ENCODE measurements at places on chromosomes 5 and 9.

- no peak for DNase-seq
Measured at GRCh38 chr5:1923766-1924165, 41.0 kb upstream of the IRX4 start.

DNA sequence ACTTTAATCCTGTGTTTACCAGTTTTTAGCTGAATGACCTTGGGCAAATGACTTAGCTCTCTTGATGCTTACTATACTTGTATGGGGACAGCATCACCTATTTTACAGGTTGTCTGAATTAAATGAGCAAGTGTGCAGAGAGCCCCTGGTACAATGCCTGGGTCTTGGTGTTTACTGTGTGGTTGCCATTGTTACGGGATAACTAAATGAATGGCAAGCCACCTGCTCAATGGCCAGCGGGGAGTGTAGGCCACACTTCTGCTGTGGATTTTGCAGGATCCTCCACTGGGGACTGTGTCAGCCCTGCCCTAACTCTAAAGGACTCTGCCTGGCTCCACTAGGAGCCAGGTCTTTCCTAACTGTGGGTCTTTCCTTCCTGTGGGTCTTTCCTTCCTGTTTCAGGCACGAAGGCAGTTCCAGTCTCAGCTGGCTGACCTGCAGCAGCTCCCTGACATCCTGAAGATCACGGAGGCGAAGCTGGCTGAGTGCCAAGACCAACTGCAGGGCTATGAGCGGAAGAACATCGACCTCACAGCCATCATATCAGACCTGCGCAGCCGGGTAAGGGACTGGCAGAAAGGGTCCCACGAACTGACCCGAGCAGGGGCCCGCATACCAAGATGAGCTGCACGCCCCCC is 10.3 kb upstream of the GLE1 start:
- DNase-seq: no peak

- no peak for DNase-seq
Measured at GRCh38 chr5:17738446-17738845, 104.2 kb downstream of the TAF11L14 start.

DNA sequence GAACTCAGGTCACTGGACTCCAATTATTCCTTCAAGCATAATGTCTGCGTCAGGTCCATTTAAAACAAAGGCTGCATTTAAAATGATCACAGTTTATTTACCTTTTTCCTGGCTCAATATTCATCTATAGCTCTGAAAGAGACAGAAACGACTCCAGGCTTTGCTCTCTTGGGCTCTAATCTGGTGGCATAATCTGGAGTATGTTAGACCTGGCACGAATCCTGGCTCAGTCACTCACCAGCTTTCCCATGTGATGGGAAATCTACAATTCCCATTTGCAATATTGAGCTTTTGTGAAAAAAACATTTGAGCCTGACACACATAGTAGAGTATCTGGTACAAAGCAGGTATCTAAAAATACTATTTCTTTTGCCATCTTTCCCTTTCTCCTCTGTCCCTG is 155.8 kb downstream of the SEMA6A start:
- no peak for DNase-seq

DNA sequence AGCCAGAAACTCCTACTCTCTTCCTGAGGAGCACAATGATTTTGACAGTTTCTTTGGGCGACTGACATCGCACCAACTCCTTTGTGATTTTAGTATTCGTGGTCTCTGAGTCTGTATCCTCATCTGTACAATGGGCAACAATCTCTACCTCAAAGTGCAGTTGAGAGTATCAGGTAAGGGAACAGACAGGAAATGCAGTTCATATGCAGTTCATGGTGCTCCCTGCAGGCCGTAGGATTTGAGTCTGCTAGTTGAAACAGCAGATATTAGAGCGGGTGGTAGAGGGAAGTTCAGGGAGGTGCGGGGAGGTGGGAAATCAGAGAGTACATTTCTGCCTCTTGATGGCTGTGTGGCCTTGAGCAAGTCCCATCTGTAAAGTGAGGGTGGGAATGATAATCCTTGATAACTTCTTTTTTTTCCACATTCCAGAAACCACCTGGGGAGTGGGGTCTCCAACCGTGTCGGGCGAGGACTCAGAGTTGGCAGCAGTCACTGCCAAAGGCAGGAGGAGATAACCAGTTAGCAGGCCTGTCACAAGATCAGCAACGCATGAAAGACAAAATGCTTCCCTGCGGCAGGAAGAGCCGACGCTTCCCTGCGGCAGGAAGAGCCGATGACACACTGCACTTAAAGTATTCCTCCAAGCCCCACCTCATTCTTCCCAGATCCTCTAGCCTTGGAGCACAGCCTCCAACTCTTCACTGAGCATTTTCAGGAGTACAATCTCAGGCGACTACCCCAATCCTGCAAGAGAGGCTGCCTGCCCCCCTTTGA is 6.0 kb upstream of the NEK6 start:
- DNase-seq: no peak

GRCh38 chr5:84825606-84826005 is 440.9 kb upstream of the EDIL3 start:
- no peak for DNase-seq

GRCh38 chr5:159207222-159207685 is 2.1 kb downstream of the RNF145 start:
- no peak for DNase-seq

DNA sequence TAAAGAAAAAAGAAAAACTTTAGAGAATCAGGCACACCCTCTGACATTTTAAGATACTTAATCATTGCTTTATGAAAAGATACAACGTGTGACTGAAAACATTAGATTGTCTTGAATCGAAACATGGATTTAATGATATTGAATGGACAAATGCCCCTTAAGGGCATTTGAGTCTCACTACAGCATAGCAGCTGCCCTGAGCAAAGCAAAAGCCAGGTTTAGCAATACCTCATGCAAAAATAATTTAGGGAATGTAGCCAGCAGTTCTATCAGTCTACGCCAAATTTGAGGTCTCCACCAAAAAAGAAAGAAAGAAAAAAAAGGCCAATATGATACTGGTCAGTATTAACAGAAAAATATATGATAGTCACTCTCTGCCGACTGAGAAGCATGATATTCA is 56.6 kb upstream of the LMNB1 start:
- no peak for DNase-seq

GRCh38 chr5:132055808-132056609 is 4.4 kb upstream of the IL3 start:
- DNase-seq: peak; percentile 10

GRCh38 chr9:138073408-138073807 is 195.8 kb downstream of the CACNA1B start:
- DNase-seq: no peak

DNA sequence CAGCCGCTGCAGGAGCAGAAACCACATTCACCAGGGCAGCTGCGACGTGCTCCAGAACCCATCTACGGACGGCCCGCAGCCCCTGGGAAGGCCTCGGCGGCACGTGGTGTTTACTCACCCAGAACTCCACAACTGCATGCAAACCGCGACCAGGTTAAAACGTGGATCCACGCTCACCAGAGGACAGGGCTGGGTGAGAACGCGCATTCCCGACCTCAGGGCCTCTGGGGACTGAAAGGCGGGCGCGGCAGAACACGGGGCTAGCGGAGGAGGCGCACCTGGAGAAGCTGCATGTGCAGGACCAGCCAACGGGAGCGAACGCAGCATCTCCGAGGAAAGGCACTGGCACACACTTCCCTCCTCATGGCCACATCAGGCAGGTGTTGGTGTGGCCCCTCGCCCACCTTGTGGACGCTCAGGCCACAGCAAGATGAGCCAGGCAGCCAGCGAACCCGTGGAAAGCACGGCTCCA is 24.0 kb upstream of the CAMSAP1 start:
- no peak for DNase-seq

DNA sequence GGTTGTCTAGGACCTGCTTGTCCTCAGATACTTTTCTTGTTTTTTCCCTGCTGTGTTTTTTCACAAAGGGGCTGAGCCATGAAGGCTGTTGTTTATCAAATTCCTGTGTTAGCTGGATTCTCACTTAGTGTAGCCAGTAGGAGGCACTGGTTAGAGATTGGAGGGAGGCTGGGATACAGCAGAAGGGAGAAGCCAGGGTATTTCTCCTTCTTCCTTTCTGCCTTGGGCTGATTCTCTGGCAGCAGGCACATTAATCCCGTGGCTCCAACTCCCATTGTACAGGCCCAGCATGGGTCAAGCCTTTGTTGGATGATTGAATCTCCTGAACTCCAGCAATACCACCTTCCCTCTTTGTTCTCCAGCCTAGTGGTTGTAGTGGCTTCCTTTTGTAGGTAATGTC is 46.4 kb upstream of the FAM170A start:
- no peak for DNase-seq

- no peak for DNase-seq
Measured at GRCh38 chr9:114180696-114181606, 25.6 kb downstream of the COL27A1 start.

DNA sequence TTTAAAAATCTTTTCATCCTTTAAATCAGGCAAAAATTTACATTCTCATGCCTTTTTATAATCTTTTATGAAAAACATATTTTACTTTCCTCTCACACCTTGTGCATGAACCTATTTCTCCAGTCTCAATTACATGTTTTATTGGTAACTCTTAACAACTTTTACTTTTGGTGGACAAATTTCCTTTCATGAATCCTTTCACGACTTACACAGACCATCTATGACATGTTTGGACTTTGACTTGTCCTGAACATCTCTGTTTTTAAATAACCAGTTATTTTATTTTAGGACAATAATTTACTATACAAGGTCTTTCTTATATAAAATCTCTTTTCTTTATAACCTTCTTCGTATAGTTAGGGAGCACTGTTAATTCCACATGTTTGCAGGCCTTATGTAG is 26.5 kb upstream of the MTMR12 start:
- DNase-seq: no peak

DNA sequence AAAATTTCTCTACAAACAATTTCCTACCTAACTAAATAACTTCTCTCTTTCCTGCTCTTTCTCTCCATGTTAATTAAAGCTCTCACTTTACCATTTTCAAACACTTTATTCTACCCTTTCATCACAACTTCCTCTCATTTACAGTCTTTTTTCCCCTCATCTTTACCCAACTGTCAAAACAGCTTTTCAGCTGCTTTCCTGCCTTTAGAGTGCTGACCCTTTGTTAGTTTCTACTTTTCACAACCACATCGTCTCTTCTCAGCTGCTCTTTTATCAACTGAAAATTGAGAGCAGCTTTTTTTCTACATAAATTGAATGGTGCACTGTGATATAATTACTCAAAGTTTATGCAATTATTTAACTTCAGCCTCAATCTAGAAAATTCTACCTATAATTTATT is 3.1 kb upstream of the HOMER1 start:
- no peak for DNase-seq

GRCh38 chr9:15205632-15206420 is 101.2 kb downstream of the TTC39B start:
- DNase-seq: no peak

- no peak for DNase-seq
Measured at GRCh38 chr5:176664886-176665285, 17.6 kb downstream of the TSPAN17 start.

DNA sequence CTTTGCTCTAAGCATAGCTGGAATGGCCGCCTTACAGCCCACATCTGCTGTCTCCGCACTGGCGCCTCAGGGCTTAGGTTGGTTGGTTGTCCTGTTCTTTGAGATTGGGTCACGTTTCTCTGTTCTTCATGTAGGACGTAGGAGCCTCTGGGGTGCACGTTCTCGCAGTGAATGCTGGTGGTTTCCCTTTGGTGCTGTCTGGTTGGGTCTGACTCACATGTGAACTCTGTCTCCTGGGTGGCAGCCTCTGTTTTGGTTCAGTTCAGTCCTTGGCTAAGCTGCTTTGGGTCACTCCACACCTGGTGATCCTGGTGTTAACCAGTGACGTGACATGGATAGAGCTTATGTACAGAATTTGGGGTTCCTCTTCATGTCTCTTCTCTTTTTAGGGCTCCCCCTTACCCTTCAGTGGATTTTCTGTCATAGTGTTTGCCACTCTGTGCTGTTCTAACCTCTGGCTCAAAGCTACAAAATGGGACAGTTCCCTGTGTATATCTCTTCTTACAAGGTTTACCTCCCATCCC is 12.6 kb upstream of the LPCAT1 start:
- peak; percentile 35 for DNase-seq

DNA sequence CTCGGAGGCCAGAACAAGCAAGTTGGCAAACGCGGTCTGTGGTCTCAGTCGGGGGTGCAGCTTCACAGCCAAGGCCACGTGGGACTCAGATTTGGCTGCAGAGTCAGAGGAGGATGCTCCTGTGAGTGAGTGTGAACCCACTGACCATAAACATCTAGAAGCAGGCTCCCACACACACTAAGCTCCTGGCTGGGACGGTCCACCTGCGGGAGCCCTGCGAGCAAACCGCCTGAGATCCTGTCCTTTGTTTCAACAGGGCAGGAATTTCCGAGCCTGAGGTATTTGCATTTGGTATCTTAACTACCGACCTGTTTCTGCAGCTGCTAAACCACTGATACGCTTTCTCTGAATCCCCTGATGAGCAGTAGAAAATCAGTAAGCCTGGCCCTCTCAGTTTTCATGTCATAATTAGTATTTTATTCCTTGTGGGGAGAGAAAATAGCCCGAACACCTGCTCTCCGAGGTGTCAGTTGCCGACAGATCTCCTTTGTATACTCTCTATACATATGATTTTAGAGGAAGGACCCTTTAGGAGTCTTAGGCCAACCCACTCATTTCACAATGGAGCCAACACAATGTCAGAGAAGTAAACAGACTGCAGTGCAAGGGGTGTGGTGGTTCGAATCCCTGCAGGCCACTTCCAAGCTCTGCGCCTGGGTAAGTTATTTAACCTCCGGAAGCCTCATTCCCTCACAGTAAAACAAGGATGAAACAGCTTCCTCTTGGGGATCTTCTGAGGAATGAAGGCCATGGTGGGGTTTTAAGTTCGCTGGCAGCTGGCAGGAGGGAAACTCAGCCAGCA is 40.9 kb upstream of the PWWP2A start:
- DNase-seq: no peak

DNA sequence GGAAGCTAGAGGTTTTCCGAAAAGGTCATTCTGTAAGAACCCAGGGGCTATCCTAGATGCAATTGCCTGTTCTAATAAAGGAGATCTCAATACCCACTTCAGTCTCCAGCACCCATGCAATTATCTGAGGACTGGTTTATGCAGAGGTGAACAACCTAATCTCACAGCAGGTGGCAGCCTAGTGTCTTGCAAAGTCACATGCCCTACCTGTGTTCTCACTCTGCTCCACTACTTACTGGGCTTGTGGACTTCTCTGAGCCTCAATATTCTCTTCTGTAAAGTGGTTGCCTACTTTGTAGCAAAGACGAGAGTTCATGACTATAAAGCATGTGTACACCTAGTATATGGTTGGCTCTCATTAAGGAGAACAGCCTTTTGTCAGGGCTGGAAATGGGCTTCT is 21.0 kb upstream of the ALDH1B1 start:
- no peak for DNase-seq

DNA sequence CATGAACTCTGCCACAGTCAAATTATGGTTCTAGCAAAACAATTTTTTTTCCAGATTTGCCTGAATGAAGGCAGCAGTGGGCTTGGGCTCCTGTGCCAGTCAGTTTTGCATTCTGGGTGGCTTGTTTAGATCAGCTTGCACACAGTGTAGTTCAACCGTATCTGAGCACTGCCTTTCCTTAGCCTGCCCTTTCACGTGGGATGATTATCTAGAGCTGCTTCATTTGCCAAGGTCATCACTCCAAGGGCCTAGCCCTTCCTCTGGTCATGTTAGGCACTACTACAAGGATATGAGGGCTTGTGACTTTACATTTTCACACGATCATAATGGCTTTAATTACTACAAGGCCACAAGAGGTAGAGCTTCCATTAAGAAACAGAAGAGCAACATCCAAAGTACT is 150.6 kb upstream of the EFNA5 start:
- DNase-seq: no peak

Measured in activated CD8-positive, alpha-beta memory T cell treated with anti-CD3 and anti-CD28 coated beads for 1 hour (primary cell).